ENCODE measurements at places on chromosomes 11 and 22. TPM values are rescaled to one million over a fixed set of nuclear protein-coding genes. Genes with fewer than 3 reads are reported as not detected.

DNA sequence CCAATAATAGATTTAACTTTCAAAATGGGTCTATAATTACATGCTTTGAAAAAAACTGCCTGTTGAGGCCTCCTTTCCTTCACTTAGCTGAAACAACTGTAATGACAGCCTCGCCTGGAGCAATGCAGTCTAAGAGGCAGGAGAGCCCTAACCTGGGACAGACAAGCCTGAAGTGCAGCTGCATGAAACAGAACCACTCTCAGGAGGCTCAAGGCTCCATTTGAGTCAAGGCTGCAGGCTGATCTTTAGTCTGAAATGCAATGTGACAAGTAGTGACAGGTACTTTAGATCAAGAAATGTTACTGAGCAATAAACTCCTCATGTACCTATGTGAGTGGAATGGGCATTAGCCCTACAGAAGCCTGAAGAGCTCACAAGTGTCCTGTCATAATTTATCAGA is 414.0 kb upstream of the LUZP2 start:
- no peak overlapping the region for H3K4me3 ChIP-seq
- no peak overlapping the region for H3K27ac ChIP-seq
- DNase-seq: no peak
- no peaks in the 10 kb centered on the region for H3K36me3 ChIP-seq
- H3K4me1 ChIP-seq: no peaks in the 10 kb centered on the region

GRCh38 chr11:132844956-132845696 is 687.2 kb downstream of the OPCML start:
- no peak overlapping the region for H3K27ac ChIP-seq
- no peak overlapping the region for H3K4me3 ChIP-seq
- peak; percentile 17 for DNase-seq

DNA sequence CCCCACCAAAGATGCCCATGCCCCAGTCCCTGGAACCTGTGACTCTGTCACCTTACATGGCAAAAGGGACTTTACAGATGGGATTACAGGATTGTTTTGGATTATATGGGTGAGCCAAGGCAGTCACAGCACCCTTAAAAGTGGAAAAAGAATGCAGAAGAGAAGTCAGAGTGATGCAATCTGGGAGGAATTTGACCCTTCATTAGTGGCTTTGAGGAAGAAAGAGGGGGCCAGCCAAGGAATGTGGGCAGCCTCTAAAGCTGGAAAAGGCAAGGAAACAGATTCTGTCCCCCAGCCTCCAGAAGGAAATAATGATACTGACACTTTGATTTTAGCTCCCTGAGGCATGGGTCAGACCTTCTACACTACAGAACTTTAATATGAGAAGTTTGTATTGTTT is 257.3 kb upstream of the ISX start:
- no peak for DNase-seq
- H3K4me1 ChIP-seq: no peaks in the 10 kb centered on the region
- H3K4me3 ChIP-seq: no peak overlapping the region

GRCh38 chr22:34776817-34777216 is 289.1 kb upstream of the ISX start:
- H3K4me1 ChIP-seq: no peaks in the 10 kb centered on the region
- no peak overlapping the region for H3K27ac ChIP-seq
- H3K4me3 ChIP-seq: no peak overlapping the region
- H3K36me3 ChIP-seq: no peaks in the 10 kb centered on the region
- no peak for DNase-seq
- no peaks in the 10 kb centered on the region for H3K27me3 ChIP-seq

DNA sequence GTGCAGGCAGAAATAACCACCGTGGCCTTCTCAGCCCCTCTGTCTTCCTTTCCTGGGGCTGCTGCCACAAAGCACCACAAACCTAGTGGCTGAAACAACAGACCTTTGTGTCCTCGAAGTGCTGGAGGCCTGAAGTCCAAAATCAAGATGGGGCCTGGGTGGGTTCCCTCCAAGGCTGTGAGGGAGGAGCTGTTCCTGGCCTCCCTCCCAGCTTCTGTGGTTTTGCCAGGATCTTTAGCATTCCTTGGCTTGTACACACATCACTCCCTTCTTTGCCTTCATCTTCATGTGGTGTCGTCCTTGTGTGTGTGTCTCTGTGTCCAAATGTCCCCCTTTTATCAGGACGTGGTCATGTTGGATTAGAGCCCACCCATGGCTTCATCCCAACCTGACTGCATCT is 29.0 kb upstream of the PARVG start:
- H3K27me3 ChIP-seq: peaks cover 2% of the 10 kb centered on the region
- no peak overlapping the region for H3K27ac ChIP-seq
- H3K4me1 ChIP-seq: peaks cover 4% of the 10 kb centered on the region
- no peak overlapping the region for H3K4me3 ChIP-seq
- peak; percentile 75 for DNase-seq

- no peak for DNase-seq
- H3K36me3 ChIP-seq: no peaks in the 10 kb centered on the region
- no peaks in the 10 kb centered on the region for H3K4me1 ChIP-seq
- H3K4me3 ChIP-seq: no peak overlapping the region
- peaks cover 22% of the 10 kb centered on the region for H3K27me3 ChIP-seq
Measured at GRCh38 chr11:112634551-112634950, 326.7 kb upstream of the NCAM1 start.

DNA sequence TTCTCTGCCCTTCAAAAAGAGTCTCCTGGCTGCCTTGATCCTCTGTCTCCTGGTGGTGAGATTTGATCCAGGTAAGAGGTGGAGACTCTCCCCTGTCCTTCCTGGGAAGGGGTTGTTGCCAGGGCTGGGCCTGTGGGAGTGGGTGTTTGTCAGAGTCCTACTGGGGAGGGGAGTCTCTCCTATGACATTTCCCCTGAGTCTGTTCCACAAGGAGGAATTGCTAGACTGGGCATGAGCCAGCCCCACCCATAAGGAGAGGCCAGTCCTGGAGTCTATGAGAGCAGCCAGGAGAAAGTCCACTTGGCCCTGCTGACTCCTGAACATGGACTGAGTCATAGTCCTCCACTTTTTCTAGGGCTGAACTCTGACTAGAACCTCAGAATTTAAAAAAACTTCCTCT is 7.4 kb downstream of the PEX26 start:
- H3K27ac ChIP-seq: no peak overlapping the region
- DNase-seq: no peak
- H3K4me1 ChIP-seq: no peaks in the 10 kb centered on the region
- peaks cover 26% of the 10 kb centered on the region for H3K36me3 ChIP-seq

DNA sequence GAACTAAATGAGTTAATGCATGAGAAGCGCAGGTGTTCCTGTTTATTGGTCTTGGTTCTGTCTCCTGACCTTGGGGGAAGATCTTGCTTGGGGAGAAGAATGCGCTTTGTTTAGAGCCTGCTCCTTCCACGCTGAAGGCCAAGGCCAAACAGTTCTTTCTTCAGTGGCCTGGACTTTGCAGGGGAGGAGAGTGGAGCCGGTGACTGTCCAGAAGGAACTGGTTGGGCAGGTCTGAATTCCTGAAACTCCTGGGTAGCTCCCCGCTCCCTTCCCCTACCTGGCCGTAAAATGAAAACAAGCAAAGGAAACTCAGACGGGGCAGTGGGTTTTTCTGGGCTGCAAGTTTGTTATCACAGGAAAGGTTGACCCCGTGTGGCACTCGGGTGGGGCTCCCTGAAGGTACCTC is 3.6 kb downstream of the ARHGAP8 start:
- no peaks in the 10 kb centered on the region for H3K27me3 ChIP-seq
- no peak overlapping the region for H3K4me3 ChIP-seq
- no peaks in the 10 kb centered on the region for H3K36me3 ChIP-seq
- DNase-seq: peak; percentile 61

GRCh38 chr11:66987924-66988637 is 13.0 kb downstream of the C11orf86 start:
- no peak overlapping the region for H3K4me3 ChIP-seq
- no peak for DNase-seq
- H3K27me3 ChIP-seq: no peaks in the 10 kb centered on the region
- H3K4me1 ChIP-seq: no peaks in the 10 kb centered on the region

- no peaks in the 10 kb centered on the region for H3K27me3 ChIP-seq
- no peaks in the 10 kb centered on the region for H3K36me3 ChIP-seq
- no peak overlapping the region for H3K27ac ChIP-seq
- no peaks in the 10 kb centered on the region for H3K4me1 ChIP-seq
- H3K4me3 ChIP-seq: no peak overlapping the region
Measured at GRCh38 chr22:48353116-48353947, 1474.3 kb downstream of the BRD1 start.

DNA sequence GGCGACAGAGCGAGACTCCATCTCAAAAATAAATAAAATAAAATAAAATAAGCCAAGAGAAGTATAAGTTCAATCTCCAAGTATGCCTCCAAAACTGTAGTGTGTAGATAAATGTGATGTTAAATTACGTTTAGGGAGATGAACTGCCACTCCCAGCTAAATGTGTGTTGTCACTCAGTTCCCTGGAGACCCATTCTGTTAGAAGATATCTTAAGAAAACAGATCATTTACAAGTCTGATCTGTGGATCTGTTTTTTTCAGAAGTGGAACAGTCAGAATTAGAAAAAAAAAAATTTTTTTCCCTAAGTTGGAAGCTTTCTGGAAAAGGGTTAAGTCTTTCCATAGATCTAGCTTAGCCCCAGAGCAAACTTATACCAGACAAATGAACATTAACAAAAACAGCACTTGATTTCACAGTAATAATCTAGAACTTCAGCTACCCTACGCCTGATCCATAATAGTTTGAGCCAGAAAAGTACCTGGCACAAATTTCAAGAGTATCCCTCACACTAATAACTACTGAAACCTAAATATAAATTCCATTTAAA is 18.2 kb downstream of the CELF1 start:
- peaks cover 7% of the 10 kb centered on the region for H3K36me3 ChIP-seq
- peaks cover 37% of the 10 kb centered on the region for H3K4me1 ChIP-seq
- no peak overlapping the region for H3K4me3 ChIP-seq
- no peak for DNase-seq
- no peaks in the 10 kb centered on the region for H3K27me3 ChIP-seq
- H3K27ac ChIP-seq: no peak overlapping the region

The SIK2 gene
- polyA plus RNA-seq: 7.8 TPM

The GPR83 gene
- polyA plus RNA-seq: 0.02 TPM

The GALNT18 gene
- polyA plus RNA-seq: 17.7 TPM

The SLC22A12 gene
- polyA plus RNA-seq: not detected

The NXPE2 gene
- 0.02 TPM for polyA plus RNA-seq

The PNPLA3 gene
- 1.1 TPM for polyA plus RNA-seq

The RIC3 gene
- 2.0 TPM for polyA plus RNA-seq
